NCI-H1436 treated with DMSO at 0.1 percent for 48 hours (cell line): ENCODE measurements at places on chromosomes 11 and 22.

- no peak for DNase-seq
These were observed 61.1 kb downstream of the IRAG1 start for GRCh38 chr11:10632483-10632882.

- no peak for DNase-seq
These were observed 815 bp downstream of the EHD1 start for GRCh38 chr11:64877390-64878222.

DNA sequence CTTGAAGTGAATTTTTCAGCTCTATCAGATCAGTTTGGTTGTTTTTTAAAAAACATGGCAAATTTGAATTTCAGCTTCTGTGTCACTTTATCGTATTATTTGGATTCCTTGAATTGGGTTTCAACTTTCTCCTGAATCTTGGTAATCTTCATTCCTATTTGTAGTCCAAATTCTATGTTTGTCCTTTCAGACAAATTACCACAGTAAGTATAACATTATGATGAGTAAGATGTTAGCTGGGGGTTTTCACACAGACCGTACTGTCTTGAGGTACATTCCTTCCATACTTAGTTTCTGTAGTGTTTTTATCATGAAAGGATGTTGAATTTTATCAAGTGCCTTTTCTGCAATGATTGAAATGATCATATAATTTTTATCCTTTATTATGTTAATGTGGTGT lies 28.0 kb downstream of the OR5B17 start:
- no peak for DNase-seq

DNA sequence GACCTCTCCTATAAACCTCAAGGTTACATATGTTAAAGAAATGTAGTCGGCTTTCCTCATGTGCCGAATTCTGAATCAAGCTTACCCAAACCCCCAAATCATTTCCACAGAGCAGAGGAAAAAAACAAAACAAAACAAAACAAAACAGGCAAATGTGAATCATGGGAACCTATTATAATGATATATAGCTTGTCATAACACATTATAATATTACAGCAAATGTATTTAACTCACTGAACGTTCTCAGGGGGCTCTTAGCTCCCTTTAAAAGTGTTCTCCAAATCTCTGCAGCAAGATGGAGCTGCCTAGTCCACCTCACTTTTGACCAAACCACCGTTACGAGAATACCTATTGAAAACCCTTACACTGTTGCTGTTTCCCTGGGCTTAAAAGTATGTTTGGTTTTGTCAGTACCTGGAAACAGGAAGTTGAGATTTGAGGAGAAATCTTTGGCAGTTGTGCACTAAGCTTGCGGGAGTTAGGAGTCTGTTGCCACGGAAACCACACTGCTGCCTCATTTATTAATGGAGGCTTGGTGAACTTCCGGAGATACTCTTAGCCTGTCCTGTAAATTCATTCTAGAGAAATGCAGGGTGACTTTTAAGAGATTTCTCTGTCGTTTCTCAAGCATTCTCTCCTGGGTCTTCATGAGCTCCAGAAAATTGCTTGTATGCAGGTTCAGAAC lies 167.0 kb upstream of the RASSF10 start:
- no peak for DNase-seq

DNA sequence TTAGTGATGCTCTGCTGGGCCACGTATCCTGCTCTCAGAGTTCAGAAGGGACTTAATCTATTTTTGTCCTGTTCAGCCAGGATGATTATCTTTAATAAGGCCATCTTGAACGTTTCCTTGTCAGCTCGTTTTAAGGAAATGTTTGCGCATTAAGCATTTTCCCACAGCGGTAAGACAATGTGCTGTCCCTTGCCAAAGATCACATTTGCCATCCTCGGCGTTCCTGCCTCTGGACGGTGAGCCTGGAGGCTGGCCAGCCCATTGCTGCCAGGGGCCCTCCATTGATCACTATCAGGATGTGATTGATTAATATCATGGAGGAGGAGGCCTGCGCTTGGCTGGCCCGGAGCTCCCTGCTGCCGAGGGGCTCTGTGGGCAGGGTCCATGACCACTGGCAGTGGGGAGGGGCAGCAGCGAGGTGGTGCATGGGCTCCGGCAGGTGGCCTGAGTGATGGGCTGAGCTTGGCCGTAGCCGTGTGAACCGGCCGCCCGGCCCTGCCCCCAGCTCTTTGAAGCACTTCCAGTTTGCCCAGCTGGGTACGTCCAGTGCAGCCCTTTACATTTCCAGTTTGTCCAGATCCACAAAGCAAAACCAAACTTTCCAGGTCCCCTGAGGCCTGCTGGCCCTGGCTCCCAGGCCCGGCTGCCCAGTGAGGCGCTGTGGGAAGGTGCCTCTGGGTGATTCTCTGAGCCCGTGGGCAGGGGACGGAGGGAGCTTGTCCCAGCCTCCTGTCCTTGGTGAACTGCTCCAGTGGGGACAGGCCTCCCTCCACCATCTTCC lies 49.5 kb upstream of the SMIM38 start:
- no peak for DNase-seq

DNA sequence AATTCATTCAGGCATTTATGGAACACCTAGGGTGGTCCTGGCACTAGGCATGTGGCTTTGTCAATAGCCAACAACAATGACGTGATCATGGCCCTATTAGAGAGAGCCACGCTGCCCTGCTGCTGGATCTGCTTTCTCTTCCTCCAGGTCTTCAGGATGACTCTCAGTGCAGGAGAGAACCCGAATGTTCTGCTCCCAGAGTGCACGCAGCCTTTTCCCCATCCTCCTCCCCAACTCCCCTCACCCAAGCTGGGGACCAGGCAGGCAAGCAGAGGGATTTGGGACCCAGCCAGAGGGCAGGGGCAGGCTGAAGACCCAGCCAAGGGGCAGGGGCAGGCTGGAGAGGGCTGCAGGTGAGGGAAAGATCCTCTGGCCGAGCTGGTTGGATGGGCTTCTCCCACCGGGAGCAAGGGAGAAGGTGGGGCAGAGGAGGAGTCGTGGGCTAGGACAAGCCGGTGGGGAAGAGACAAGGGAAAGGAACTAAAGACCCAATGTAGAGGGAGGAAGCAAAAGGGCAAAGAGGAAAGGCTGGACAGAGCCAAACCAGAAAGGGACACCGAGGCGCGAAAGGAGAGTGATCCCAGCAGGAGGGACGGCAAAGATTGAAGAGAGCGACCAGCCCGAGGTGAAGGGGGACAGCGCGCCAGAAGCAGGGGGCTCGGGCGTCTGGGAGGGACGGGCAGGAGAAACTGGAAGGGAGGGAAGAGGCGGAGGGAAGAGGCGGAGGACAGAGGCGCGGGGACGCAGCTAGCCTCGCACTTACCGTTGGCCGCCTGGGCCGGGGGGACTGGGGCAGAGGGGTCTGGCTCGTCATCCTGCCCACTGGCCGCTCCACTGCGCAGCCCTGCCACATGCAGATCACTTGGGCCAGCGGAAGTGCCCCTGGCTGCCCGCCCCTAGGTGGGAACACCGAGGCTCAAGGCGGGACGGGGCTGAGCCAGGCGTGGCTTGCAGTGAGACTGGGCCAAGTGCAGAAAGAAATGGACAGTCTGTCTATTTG lies at the start of gene KCTD14:
KCTD14 (minus strand) TSS at position 880 of the 1,000 bp plus-strand sequence; CDS start at position 853, 27 bp downstream.
- DNase-seq, result no peak

- no peak for DNase-seq
These were observed 17.5 kb downstream of the KCNJ5 start for GRCh38 chr11:128908391-128909246.

DNA sequence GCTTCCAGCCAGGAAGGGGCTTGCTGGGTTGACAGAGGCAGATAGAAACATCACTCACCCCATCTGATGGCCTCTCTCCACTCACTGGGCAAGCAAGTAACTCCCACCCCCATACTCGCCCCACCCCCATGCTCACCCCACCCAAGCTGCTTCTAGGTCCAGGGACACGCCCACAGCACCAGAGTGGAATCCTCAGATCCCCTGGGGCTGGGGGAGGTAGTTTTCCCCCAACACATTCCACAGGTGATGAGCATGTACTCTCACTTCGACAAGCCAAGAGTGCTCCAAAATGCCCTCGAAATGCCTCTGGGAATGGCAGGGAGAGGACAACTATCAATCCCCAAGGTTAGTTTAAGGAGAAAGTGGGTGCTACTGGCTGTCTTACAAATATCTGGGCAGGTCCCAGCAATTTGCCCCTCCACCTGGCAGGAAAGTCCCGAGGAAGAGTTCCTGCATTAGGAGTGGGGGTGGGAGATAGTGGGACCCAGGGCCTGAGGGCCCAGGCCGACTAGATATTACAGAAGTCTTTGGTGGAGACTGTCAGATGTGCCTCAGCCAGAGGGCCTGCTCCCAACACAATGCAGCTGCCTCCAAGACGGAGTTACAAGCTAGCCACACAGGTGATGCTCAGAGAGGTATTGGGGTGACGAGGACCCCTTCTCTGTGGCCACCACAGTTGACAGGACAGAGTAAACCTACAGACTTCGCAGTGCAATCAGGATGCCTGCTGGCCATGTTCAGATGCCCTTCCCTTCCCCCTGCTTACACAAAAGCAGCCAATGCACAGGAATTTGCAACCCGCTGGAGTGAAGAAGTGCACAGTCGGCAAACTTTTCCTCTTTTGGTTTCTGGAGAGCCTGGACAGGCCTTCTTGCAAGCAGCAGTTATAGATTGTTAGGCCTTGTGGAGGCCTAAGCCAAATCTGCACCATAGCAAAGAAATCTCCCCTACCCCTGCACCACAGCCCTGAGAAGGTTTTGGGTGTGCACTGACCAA lies 2.9 kb upstream of the LMO1 start:
- no peak for DNase-seq

DNA sequence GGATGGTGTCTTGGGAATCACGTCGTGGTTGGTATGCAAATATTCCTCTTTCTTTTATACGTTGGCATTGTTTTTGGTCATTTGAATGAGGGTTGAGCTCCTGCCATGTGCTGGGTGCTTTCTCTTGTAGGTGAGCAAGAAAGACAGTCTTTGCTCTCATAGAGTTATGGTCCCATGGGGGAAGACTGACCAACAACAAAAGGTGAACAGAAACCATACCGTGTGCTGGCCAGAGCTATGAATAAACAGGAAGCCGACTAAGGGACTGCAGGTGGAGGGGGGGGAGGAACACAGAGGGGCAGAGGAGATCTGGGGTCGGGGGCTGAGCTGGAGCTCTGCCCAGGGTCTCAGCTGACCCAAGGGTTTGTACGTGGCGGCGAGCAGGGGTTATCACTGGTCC lies 245.3 kb downstream of the CTTN start:
- no peak for DNase-seq

GRCh38 chr22:19181786-19182471 lies 3.4 kb upstream of the SLC25A1 start:
- no peak for DNase-seq

DNA sequence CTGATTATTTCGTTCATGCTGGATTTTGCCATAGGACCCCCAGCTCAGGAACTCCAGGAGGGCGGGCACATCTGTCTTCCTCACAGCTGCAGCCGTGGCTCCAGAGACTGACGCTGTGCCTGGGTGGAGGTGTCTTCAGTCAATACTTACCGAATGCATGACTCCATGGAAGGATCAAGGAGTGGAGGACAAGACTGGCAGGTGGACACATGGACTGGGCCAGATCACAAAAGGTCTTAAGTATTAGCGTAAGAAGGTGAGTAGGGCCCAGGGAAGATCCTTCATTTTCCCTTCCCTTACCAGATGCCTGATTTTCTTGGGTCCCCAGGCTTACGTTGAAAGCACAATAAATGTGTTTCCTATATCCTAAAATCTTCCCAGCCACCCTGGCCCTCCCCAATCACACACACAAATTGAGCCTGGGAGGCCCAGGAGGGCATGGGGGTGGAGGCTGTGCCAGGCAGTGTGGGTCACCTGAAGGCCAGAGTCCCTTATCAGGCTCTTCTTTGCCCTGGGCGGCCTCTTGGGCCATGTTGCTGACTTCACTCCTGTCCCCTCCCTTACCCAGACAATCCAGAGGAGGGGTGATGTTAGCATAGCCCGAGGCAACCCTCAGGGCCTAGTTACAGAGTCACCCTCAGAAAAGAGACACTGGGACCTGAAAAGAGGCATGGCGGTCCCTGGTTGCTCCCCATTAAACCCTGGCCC lies 56.4 kb downstream of the CYTH4 start:
- no peak for DNase-seq

- no peak for DNase-seq
These were observed at the start of the genes LBHD1 and UQCC3 for GRCh38 chr11:62671608-62672389. Gene LBHD1 (minus strand): TSS chr11:62672267. CDS start chr11:62670031, 2,236 bp downstream. Gene UQCC3 (plus strand): TSS chr11:62671673. CDS start chr11:62671746, 73 bp downstream.

DNA sequence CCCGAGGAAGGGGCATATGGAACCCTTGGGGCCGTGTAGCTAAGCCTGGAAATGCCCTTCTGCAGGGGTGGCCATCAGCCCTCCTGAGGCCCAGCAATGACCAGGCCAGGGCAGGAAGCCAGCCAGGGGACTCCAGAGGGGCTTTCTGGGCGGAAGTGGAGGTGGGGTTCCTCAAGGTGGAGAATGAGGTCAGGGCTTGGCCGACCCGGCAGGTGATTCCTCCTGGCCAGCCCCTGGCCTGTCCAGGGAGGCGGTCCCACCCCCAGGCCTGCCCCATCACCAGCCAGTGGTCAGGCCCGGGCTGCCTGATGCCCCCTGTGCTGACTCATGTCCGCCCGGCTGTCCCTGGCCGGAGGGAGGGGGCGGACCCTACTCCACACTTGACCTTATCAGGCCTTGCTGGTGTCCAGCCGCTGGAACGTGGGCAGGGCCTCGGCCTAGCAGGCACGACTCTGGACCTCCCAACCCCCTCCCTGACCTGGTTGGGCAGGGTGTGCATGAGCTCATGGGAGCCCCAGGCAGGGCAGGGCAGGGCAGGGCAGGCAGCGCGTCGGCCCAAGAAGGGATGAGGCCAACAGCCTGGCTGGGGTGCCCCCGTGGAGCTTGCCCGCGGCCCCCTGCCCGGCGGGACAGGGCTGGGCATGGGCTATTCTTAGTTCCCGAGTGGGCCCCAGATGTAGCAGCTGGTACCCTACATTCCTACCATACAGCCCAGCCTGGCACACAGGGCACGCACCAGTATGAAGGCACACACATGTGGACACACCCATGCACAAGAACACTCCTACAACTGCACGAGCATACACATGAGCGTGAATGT lies 35.9 kb downstream of the RPL3 start:
- no peak for DNase-seq

GRCh38 chr22:33063611-33064010 lies 5.4 kb upstream of the SYN3 start:
- DNase-seq, result no peak

GRCh38 chr11:103585401-103585800 lies 451.0 kb upstream of the DDI1 start:
- no peak for DNase-seq

- no peak for DNase-seq
These were observed 31.5 kb downstream of the PARVG start for GRCh38 chr22:44211946-44212930.

DNA sequence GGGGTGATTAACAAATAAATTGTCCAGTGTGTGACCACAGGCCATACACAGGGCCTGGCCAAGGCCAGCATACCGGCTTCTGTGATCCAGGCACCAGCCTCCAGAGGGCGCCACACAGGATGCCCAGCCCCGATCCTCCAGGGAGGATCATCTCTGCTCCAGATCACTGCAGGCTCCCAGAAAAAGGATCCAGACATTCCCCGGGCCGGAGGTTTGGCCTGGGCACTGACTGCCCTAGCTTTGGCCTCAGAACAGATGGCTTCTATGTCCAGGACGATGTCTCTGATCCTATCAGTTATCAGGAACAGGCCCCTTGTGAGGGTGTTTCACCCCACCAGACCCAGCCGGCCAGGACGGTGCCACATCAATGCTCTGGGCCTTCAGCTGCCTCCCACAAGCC lies 74.5 kb upstream of the LMO1 start:
- DNase-seq, result no peak

GRCh38 chr22:43860831-43861230 lies 1.5 kb downstream of the SULT4A1 start:
- no peak for DNase-seq
